ENCODE measurements at places on chromosomes 6 and 20.
A peak's percentile ranks its signal among the peaks of the same experiment; 100 is the strongest.

DNA sequence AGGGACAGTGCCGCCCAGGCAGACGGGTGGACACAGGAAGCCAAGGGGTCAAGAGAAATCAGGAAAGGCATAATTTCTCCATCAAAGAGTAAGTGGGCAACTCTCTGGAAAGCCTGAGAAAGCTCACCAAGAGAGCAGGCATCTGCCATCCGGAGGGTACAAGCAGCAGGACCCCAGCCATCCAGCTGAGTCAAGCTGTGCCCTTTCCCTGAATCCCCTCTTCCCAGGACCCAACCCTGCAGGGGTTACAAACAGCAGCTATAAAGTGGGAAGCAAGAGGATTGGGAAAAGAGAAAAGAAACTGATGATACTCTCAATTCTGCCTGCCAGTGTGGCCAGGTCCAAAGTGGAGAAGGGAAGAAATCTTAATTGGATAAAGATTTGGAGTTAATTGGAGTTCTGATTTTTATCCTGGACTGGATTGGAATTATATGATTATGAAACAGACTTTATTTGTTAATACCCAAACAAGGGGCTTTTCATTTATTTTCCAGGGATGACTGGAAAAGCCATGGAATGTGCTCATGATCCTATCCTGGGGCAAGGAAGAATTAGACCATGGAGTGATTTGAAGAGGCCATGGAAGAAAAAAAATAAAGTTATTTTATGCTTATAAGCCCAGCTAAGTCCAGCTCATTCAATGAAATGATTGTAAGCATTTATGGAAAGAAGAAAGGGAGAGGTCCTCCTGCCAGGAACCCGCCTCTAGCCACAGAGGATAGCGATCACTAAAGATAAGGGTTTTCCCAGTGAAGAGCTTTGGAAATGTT, 34.9 kb downstream of the NHLRC1 start:
- no peak for DNase-seq

DNA sequence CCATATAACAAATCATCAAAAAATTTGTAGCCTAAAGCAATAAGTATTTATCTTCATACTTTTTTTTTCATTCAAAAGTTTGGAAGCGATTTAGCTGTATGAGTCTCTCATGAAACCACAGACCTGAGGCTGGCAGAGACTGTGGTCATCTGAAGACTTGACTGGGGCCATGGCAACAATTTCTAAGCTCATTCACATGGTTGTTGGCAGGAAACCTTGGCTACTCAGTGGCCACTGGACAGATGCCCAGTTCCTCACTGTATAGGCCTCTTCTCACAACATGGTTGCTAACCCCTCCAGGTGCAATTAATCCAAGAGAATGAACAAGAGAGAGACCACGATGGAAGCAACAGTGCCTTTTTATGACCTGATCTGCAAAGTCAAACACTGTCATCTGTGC, 235.9 kb downstream of the BTBD3 start:
- no peak for DNase-seq

- DNase-seq: no peak
Observed at GRCh38 chr20:8255945-8256632, 124.0 kb downstream of the PLCB1 start.

DNA sequence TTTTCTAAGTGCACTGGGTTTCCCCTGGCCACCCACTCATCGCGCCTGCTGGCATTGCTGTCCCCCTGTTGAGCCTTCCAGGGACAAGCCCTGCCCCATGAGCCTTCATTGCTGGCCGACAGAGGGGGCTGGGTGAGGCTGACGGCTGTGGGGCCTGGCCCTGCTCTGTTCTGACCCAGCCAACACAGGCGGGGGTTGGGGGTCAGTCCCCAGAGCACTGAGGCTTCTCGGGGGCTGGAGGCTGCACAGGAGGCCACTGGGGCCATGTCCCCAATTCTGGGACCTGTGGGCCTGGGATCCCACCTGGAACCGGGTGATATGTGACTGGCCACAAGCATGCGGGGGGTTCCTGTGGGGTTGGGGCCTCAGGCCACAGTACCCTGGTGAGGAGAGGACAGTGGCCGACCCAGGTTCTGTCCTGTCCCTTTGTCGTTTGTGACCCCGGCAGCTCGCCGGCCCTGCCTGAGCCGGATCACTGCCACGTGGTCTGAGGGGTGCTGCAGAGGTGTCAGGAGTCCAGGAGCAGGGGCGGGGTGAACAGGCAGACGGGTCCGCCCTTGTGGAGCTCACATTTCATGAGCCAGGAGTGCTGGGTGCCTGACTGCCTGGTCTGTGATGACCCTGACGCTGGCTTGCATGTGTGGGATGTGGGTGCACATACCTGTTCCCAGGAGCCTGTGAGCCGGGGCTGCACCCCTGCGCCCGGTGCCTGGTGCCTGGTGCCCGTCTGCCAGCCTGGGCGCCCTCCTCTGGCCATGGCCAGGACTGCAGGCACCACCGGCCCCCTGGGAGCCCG, 2.1 kb upstream of the COL20A1 start:
- no peak for DNase-seq

DNA sequence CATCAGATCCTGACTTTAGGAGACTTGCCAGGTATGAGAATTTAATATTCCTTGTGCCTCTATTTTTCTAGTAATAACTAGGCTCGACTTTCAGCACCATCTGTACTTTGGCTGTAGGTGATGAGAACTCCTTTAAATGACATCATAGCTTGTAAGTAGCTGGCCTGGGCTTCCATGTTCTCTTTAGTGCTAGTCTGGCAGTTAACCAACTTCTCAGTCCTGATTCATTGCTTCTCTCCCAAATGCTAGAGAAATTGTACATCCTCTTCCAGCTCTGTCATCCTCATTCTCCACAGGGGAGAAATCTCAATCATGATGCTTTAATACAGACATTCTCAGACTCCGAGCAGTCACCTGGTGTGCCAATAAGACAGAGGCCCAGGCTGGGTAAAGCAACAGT, 143.5 kb upstream of the MOCS1 start:
- DNase-seq: no peak

DNA sequence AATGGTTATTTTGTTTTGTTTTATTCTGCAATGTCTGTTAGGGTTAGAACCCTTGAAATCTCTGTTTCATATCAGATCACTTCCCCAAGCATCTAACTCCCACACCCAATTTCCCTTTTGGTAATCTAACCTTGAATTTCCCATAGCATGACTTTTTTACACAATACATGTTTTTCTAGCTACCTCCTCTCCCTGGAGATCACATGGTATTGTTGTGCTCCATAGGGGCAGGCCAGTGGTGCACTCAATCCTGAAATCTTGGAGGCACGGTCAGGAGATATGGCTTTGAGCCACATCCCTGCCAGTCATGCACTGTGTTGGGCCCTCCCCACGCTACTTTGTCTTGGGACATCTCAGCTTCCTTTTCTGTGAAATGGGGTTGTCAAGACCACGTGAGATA, 36.7 kb upstream of the NNAT start:
- DNase-seq: no peak

DNA sequence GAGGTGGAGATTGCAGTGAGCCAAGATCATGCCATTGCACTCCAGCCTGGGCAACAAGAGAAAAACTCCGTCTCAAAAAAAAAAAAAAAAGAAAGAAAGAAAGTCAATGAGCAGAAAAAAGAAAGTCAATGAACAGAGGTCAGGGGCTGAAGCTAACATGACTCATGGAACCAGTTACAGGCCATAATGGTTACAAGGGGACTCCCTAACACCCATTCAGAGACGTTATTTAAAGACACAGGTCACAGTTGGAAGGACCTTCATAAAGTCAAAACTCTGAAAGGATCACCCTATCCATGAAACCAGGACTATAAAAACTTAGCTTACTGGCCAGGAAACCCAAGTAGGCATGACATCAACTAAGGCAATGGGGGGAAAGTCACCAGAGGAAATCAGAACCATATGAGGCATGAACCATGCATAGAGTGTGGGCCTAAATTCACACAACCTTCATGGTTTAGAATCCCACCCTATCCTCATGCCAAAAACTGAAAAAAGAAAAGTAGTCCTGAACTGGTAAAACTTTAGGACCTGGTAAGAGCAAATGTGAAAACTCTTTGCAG, 18.2 kb downstream of the FBXL4 start:
- DNase-seq: no peak

- DNase-seq: no peak
Observed at GRCh38 chr6:39279539-39279938, 34.7 kb downstream of the KCNK17 start.

- DNase-seq: no peak
Observed at GRCh38 chr6:134821397-134821796, 128.5 kb downstream of the ALDH8A1 start.

- DNase-seq: no peak
Observed at GRCh38 chr20:51462566-51463276, 79.8 kb downstream of the NFATC2 start.

DNA sequence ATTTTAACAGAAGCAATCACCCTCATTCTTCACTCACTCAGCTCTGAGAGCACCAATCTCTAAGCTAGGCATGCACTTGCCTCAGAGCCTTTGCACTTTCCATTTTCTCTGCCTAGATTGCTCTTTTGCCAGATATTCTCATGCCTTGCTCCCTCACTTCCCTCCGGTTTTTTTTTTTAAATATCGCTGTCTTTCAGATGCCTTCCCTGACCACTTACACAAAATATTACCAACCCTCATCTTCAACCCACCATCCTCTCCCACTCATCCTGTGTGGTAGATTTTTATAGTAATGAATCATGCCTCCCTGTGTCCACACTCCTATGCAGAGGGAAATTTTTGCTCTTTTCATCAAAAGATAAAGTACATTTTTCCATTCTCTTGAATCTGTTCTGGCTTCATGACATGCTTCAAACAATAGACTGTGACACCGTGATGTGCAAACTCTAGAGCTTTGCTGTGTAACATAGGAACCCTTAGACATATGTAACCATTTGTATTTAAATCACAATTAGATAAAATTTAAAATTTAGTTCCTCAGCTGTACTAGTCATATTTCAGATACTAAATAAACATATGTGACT, 437.1 kb downstream of the UTRN start:
- no peak for DNase-seq

GRCh38 chr6:20746024-20746423, 211.8 kb downstream of the CDKAL1 start:
- DNase-seq: no peak

DNA sequence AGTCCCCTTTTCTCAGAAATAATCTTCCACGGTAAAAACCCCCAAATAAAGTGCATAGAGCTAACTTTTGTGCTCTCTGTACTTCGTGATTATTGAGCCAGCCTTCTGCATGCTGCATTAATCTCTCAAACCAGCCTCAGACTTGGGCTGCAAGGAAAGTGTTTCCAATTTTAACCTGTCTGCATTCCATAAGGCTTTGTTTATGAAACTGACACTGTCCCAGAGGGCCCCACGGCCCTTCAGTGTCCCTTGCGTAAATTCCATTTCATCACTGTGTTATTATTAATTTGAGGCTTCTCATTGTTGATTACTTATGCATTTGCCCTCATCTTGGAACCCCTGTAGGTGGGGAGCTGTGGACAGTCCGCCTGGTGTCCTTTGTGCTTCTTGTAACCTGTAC, 15.6 kb upstream of the SNRPB2 start:
- no peak for DNase-seq

GRCh38 chr6:87558446-87558845, 31.3 kb downstream of the RARS2 start:
- DNase-seq: no peak

- DNase-seq: no peak
Observed at GRCh38 chr20:15498926-15499325, 1074.3 kb downstream of the KIF16B start.

- no peak for DNase-seq
Observed at GRCh38 chr6:158762787-158763433, 56.3 kb downstream of the EZR start.

GRCh38 chr6:136180704-136181511, 69.2 kb downstream of the MTFR2 start:
- DNase-seq: no peak

DNA sequence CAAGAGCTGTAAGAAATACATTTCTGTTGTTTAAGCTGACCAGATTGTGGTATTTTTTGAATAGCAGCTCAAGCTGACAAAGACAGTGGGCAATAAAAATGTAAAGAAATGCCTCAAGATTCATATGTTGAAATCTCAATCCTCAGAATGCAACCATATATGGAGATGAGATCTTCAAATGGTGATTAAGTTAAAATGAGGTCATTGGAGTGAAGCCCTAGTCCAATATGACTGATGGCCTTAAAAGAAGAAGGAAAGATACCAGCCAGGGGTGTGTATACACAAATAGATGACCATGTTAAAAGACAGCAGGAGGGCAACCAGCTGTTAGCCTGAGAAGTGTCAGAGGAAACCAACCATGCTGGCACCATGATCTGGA, 7.1 kb upstream of the DDO start:
- DNase-seq: no peak

DNA sequence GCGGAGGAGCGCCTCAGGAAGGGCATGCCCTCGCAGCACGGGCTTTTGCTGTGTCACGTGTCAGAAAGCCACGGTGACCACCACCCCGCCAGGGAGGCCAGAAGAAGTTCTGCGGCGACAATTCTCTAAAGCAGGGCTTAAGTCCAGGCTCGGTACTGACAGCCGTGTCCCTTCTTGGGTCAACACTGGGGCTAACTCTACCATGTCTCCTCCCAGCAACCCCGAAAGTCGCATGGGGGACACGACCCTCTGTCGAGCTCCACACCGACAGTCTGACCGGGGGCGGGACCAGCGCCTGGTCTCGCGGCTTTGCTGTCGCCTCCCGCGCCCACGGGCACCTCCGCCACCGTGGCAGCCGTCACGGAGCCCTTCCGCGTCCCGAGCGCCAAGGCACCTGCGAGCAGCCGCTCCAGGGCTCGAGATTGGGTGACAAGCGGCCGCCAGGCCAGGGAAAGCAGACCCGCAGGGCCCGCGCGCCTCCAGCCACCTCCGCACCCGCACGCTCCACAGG, 534 bp downstream of the NANP start:
- peak; percentile 50 for DNase-seq

DNA sequence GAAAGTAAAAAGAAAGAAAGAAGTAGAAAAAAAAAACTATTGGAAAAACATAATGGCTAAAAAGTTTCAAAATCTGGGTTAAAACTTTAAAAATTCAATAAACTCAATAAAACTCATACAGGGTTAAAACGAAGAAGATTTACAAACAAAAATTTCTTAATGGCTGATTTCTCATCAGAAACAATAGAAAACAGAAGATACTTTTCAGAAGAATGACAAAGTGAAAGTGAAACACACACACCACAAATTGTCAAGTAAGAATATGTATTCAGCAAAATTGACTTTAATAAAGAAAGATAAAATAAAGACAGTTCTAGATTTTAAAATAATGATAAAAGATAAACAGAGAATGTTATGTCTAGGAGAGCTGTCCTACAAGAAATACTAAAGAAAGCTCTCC, 618.9 kb upstream of the GJE1 start:
- DNase-seq: no peak

DNA sequence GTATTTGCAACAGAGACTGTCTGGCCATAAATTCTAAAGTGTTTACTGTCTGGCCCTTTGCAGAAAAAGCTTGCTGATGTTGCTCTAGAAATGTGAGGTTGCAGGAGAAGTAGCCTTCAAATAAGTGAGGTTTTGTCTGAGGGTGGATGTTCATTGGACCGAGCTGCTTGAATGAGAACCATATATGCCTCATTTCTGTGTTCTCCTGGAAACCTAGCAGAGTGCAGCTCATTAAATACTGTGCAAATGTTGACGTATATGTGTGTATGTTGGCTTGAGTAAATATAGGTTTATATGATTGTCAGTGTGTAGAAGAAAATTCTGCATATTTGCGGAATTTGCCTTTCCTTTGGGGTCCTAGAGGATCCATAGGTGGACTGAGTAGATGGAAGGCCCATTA, 39.0 kb downstream of the CHMP4B start:
- no peak for DNase-seq

All from amygdala (tissue), 56 donors.